ENCODE measurements at places on chromosomes 16 and 17.

GRCh38 chr17:79461041-79461440 lies 149.8 kb downstream of the RBFOX3 start:
- DNase-seq, result no peak

DNA sequence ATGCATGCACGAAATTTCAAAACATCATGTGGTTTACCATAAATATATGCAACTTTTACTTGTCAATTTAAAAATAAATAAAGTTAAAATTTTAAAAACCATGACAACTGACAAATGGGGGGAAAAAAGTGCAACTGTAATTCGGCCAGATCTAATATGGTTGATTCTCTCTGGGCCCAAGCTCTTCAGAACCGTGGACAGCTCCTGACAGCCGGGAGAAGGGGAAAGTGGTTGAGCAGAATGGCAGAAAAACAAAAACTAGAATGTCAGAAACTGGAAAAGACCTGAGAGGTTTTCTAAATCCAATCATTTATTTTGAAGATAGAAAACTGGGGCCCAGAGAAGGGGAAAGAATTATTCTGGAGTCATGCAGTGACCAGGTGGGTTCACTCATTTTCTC lies 126.6 kb downstream of the TMEM132E start:
- no peak for DNase-seq

- peak; percentile 67 for DNase-seq
Measured at GRCh38 chr16:68590201-68590994, 51.3 kb downstream of the ZFP90 start.

DNA sequence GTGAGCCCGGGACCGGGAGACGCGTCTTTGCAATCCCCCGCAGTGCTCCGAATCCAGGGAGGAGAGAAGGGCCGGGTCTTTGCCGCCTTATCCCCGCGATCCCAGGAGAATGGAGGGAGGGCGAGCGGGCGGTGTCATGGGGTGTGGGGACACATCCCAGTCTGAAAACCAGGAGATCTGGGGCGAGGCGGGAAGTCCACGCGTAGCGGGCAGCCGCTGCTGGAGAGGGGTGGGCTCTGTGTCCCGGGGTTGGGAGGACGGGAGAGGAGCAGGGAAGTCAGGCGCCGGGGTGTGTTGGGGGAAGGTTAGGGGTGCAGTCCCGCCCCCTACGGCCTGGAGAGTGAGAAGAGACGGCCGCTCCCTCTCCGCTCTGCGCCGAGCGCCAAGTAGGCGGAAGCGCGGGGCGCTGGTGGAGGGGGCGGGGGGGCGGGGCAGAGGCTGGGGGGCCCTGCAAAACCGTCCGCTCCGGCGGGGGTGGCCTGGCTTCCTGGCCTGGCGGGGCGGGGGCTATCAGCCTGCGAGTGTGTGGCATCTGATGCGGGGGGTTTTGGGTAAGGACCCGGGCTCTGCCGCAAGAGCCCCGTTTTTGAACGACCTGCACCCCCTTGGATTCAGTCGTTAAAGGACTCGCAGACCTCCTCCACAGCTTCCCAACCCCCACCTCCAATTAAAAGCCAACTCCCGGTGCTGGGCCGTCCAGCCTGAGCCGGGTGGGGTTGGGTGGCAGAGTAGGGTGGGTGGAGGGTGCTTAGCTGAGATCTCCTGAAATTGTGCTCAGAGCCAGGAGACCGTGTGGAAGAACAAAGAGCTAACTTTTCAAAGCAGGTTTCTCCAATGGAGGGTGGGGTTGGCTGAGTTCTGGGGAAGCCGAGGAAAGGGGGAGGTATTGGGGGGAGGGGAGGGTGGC lies 654 bp downstream of the LASP1 start:
- DNase-seq, result peak; percentile 81

- no peak for DNase-seq
Measured at GRCh38 chr17:44959821-44960531, 8.1 kb downstream of the C1QL1 start.

DNA sequence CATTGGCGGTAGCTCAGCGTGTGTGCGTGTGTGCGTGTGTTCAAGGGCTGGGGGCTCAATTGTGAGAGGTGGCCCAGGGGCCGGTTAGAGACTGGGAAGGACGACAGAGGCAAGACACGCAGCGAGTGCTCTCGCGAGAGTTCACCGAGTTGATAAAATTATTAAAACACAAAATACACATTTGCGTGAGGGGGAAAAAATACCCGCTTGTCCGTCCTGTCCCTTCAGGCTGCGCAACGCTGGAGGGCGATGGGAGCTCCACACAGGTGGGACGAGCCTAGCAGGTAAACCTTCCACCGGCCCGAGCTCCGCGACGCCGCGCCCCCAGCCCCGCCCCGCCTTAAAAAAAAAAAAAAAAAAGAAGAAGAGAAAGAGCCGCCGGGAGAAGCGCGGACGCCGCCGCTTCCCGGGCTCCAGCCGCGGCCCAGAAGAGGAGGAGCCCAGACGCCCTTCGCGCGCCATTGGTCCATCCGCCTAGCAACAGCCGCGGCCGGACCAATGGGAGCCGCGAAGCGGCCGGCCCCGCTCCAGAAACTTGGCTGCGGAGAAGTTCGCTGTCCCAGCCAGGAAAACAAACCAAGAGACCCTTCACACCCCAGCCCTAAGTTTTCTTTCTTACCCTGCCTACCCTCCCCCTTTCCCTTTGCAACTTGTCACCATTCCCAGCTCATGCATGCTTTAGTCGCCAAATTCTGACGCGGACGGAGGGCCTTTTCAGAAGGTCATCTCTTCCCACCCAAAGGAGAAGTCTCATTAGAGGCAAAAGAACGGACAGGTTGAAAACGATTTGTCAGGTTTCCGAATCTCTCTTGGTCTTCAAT lies 169.9 kb upstream of the MAF start:
- peak; percentile 89 for DNase-seq

DNA sequence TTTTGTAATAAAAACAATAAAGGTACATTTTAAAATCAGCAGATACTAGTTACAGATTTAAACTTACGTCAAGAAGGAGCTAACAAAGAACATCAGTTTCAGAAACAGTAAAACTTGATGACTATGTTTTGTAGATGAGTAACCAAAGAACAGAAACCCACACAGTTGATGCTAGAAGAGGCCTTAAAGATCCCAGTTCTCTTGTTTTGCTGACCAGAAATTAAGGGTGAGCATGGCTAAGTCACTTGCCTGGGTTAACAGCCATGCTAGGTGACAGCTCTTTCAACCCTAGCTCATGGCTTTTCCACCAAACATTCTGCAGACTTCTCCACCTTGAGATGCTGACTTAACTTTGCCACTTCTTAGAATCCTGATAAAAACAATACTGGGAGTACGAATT lies 26.4 kb downstream of the STX8 start:
- DNase-seq, result no peak

DNA sequence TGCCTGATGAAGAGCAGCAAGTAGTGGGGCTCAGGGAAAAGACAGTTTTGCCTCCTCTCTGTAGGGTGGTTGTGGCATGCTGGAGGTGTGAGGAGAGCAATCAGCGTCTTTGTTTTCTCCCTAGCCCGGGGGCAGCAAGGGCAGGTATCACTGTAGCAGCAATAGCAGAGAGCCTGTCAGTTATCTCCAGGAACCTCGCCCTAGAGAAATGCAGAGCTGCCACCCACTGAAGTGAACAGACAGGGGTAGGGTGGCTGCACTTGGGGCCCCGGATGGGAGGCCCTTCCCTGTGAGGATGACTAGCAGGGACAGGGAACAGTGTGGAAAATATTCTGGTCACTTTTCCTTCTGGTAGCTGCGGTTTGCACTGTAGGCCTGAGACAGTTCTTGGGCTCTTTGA lies 886.5 kb downstream of the CDH8 start:
- no peak for DNase-seq

DNA sequence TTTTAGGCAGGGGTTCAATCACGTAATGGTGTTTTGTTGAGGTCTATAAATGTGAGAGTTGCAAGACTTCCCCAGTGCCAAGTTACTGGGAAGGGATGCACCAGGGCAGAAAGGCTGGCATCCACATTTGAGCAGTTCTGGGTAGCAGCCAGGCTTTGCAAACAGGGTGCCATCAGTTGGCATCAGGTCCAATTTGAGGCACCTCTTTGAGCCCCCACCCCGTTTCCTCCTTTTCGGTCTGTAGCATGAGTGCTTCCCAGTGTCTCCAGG lies 142.6 kb upstream of the CACNG5 start:
- DNase-seq, result no peak

- DNase-seq, result no peak
Measured at GRCh38 chr17:13600475-13601321, 1.0 kb downstream of the HS3ST3A1 start.

DNA sequence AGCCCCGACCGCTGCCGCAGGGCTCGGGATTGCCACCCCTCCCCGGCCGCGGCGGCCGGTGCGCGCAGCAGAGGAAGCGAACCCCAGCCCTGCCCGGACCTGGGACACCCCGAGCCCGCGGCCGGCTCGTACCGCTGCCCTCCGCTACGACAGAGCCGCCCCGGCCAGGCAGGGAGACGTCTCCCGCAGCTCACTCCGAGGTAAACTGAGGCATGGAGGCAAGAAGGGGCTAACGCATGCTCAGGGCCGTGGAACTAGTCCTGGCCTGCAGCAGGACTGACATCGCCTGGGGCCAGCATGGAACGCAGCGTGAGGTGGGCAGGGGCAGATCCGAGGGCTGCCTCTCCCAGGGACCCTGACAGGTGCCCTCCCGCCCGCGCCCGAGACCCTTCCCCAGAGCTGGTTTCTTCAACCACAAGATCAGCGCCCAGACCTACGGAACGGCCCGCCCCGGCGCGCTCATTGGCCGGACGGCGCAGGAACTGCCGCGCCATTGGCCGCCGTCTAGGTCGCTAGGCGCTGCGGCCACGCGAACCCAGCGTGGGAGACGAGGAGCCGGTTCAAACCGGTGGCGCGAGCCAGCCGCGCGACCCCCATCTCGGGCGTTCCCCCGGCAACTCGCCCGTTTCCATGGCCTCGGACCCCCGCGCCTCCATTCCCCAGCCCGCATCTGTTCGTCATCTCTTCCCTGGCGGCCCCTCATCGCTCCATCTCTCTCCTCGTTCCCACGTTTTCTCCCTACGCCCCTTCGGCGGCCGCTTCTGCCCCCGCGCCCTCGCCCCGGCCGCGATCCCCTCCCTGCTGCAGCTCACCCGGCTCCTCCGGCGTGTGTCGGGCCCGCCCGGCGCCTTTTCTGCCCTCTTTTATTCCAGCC lies at the start of gene SLC43A2:
TSS of gene SLC43A2 (minus strand) at position 853 of the 874 bp plus-strand sequence. CDS start 960 bp downstream, outside the sequence.
- DNase-seq, result peak; percentile 92

DNA sequence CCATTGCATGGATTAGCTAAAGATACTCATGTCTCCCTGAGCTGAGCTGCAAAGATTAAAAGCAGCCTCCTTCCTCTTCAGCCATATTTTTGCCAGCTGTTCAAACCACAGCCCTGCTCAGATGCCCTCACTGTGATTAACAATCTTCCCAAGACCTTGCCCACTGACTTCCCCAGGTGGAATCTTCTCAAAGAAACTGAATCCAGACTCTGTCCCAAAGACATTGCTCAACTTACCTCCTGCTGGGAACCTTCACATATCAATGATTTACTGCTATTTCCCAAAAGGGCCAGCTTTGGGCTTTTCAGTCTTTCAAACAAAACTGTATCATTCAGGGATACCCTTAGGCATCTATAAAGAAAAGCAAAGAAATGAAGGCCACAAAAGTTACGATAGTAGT lies 9.2 kb downstream of the C17orf67 start:
- DNase-seq, result no peak

GRCh38 chr16:52786091-52786490 lies 239.1 kb upstream of the TOX3 start:
- DNase-seq, result no peak

GRCh38 chr17:63546308-63547082 lies 3.8 kb upstream of the DCAF7 start:
- no peak for DNase-seq

DNA sequence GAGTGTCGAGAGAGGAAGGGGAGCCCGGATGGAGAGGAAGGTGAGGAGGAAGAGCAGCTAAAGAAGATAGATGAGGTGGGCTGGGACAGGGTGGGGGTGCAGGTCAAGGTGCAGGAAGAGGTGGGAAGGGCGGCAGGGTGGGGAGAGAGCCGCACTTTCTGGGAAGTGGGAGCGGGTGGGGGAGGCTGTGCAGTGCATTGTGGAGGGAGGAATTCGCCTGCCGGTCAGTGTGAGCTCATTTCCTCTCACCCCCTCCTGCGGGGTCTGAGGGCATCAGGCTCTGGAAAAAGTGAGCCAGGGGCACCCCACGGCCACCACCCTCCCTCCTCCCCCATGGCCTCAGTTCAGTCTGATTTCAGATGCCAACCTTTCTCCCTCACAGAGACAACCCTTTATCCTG lies 2.5 kb upstream of the ARHGAP23 start:
- no peak for DNase-seq

- no peak for DNase-seq
Measured at GRCh38 chr16:16940351-16940750, 530.4 kb downstream of the XYLT1 start.

DNA sequence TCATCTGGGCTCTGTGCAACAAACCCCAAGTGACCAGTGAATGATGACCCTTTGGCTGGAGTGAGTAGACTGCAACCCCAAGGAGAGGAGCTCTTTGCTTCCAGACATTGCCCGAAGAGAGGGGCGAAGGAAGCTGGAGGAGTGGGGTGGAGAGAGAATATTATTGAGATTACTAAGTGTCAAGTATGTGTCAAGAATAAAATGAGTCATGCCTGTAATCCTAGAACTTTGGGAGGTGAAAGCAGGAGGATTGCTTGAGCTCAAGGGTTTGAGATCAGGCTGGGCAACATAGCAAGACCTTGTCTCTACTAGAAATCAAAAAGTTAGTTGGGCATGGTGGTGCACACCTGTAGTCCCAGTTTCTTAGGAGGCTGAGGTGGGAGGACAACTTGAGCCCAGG lies 142.0 kb upstream of the CCL2 start:
- no peak for DNase-seq

DNA sequence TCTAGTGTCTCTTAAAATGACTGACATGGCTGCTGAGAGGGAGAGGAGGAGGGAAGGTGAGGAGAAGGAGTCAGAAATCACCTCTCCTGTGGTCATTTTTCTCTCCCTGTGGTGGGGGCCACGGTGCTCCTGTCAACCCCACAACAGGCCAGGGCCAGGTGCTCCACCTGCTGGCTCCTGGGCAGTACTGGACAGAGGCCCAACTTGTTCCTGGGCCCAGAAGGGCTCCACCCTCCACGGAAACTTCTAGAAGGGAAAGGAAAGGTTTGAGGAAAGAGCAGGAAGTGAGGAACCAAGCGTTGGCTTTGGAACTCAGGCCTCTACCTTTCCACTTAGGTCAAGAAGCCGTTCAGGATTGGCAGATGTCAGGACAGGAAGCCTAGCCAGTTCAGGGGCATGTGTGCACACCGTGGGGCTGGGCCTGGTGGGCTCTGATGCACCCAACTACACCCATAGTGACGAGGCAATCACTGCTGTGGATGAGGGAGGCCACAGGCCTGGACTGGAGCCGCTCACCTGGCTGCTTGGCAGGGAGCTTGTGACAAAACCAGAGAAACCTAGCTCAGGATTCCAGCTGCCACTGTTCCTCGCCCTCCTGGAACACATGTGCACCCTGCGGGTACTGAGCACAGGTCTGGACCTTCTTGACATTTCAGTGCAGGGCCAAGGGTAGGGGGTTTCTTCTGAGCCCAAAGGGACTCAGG lies 36.1 kb downstream of the WNT3 start:
- peak; percentile 66 for DNase-seq

- DNase-seq, result no peak
Measured at GRCh38 chr17:56111706-56112485, 41.4 kb upstream of the ANKFN1 start.

DNA sequence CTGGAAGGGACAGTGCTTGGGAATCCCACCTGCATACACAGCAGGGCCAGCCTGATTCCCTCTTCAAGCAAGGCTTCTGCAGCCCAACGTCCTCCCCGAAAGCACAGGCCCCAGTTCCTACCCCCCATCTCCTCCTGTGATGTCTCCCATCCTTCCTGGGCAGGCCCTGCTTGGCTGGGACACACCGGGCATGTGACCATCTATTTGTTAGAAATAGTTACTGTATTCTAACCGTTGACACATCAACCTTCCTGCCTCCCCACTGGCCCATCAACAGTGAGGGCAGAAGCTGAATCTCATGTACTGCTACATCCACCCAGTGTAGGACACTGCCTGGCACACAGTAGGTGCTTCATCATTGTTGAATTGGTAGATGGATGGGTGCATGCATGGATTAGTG lies 10.7 kb downstream of the PRR29 start:
- no peak for DNase-seq
